ENCODE measurements at places on chromosomes 13 and 19.

DNA sequence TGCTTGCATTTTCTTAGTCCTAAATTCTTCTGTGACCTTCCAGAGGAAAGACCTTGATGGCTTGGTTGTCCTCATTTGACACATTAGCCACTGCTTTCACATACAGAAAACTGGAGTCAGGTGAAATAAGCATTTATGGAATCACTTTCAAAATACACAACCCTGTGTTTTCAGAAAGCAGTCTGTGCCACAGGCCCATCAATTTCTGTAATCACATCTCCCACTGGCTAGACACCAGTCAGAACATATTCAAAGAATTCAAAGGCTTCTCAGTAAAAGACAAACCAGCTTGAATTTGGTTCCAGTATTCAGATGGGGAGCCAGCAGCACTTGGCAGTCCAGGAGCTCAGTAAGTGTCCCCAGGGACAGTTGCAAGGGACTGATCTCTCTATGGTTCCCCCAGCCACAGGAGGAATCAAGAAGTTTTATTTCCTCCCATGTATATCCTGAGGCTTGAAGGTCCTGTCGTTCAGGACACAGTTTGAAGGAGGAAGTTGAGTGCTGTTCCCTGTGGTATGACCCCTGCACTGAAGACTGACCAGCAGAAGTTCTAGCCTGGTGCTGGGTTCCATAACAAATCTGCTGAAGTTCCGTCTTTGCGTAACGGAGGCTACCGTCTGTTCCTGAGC lies 214.3 kb downstream of the FOXO1 start:
- no peak for DNase-seq

DNA sequence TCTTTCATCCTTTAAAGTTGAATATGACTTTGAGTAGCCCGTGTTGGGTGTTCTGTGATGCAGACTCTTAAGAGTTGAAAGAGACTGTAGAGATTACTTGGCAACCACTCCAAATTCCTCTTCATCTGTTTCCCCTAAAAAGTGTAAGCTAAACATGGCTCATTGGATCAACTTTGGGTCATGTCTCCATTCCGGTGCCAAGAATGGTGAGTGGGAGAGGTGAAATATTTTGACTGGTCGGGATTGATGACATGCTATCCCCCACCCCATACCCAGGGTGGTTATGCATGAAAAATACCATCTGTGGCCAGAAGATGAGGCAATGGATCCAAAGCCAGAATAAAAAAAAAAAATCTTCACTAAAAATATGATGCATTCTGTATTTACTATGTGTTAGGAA lies 281.3 kb upstream of the SOX21 start:
- DNase-seq: no peak

DNA sequence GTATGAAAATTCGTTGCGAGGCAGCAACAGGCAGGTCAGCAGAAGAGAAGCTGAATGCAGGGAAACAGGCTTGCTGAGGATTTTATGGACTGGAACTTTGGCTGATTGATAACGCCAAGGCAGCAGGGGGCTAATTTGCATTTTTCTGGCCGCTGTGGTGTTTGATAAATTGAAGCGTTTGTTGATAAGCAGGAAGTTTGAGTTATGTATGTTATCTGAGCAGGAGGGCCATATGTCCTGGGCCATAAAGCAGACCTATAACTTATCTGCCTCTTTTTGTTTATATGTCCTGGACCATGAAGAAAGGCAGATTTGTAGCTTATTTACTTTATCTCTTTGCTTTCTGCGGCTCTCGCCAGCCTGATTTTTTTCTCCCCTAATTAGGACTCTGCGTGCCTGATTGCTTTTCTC lies 65.9 kb downstream of the ZNF627 start:
- DNase-seq: no peak

- no peak for DNase-seq
Observed at GRCh38 chr19:38945562-38946228, 15.0 kb downstream of the MRPS12 start.

DNA sequence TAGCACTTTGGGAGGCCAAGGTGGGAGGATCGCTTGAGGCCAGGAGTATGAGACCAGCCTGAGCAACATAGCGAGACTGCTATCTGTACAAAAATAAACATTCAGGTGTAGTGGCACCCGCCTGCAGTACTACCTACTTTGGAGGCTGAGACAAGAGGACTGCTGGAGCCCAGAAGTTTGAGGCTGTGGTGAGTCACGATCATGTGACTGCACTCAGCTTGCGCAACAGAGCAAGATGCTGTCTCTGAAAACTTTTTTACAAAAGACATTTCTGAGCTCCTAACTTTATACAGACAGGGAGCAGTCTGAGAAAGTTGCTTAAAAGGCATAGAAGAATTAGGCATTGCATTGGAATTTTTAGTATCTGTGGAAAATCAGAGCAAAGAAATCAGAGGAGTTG lies 10.4 kb upstream of the TBC1D4 start:
- DNase-seq: peak; percentile 19

GRCh38 chr19:43649514-43649913 lies 9.9 kb upstream of the CADM4 start:
- DNase-seq: no peak
